ENCODE measurements at places on chromosomes 7 and 10.

DNA sequence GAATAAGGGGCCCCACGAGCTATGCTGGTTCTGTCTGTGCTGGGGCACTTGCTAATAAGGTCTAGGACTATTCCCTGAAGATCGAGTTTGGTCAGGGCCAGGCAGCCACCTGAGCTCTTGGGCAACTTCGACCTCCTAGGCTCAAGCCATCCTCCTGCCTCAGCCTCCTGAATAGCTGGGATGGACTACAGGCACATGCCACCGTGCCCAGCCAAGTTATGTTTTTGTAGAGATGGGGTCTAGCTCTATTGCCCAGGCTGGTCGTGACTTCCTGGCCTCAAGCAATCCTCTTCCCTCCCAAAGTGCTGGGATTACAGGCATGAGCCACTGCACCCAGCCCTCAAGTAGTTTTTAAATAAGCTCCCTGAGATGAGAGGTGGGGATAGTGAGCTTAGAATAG is 2.9 kb downstream of the ZP3 start:
- DNase-seq, result no peak

DNA sequence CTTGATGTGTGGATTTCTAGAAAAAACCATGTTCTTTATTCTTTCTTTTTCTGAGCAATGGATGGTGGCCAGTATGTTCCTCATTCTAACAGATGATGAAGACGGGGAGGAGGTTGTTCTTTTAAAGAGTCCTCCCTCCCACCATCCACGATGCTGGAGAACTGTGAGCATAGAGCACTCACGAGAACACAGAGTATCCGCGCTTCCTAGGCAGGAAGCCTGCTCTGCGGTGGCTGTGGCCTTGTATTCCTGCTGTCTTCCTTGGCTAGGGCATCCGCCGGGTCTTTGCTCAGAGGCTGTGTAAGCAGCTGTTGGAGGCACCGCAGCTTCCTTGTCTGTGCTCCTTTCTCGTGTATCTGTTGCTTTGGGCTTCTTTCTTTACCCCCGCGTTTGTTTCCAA is 214.2 kb downstream of the CCDC3 start:
- DNase-seq, result no peak

DNA sequence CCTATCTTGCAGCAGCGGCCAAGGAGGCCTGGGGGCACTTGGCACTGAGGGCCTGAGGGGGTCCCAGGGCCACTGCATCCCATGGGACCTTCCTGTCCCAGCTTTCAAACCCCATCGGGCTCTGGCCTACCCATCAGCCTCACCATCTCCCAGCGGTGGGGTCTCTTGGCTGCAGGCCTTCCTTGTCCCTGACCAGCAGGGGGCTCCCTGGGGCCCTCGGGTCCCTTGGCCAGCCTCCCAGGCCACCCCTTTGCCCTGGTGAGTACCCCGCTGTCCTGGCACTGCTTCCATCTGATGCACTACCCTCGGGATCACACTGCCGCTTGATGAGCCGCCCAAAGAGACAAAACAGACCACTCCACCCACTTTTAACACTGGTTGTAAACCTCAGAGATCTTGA is 43.5 kb downstream of the YKT6 start:
- DNase-seq, result no peak

- DNase-seq, result no peak
Measured at GRCh38 chr10:5400468-5401240, 4.0 kb downstream of the TUBAL3 start.

GRCh38 chr7:147153571-147153970 is 1037.0 kb downstream of the CNTNAP2 start:
- DNase-seq, result no peak

DNA sequence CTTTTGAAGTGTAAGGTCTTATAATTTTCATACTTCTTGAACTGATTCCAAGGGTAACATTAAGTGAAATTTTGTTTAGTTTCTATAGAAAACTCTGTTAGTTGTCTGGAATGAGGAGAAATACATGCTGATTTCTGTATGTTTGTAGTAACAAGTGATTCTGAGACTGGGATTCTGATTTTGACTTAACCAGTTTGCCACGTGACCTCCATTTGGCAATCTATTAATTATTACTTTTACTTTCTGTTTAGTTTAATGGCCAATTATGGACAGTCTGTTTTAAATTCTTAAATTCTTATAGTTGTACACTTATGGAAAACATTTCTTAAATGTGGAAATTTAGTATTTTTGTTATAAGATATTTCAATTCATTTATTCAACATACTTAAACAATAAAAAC is 163.1 kb downstream of the ADK start:
- no peak for DNase-seq

GRCh38 chr7:25722856-25723255 is 429.1 kb upstream of the NFE2L3 start:
- no peak for DNase-seq

GRCh38 chr10:77965294-77965693 is 38.7 kb upstream of the DLG5 start:
- DNase-seq, result no peak

GRCh38 chr10:94571528-94571927 is 25.9 kb downstream of the HELLS start:
- DNase-seq, result no peak

- DNase-seq, result no peak
Measured at GRCh38 chr10:26205223-26205622, 11.4 kb upstream of the GAD2 start.

DNA sequence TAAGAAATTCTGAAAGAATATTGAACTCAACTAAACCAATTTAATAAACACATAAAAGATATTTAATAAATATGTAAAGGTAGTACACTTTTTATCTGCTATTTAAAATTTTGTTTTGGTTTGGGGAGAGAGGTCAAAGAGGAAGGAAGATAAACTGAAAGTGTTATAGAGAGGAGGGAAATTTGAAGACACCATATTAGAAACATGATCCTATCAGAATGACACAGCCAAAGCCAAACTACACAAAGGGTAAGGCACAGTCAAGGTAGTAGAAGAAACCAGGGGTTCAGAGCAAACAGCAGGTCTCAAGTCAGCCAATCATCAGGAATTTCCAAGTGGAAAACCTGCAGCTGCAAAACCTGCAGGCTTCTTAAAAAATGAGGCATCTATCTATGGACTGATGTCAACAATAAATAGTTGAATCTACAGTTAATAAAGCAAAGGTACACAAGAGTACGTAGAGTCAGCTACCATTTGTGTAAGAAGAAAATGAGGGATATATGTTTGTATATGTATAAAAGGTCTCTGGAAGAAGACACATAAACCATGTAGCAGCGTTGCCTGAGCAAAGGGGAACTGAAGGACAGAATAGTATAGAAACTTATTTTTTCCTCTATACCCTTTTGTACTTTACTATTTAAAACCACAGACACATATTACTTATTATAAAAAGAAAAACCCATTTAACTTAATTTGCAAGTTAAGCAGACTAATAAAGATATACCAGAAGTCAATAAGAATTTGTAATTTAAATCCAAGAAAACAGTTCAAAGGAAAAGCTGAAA is 10.0 kb downstream of the ZNF800 start:
- DNase-seq, result no peak
